ENCODE measurements at places on chromosomes 3 and 15.

GRCh38 chr15:71248386-71248785, 133.1 kb downstream of the THSD4 start:
- no peak for DNase-seq

- no peak for DNase-seq
Measured at GRCh38 chr3:115698851-115699591, 75.7 kb downstream of the GAP43 start.

DNA sequence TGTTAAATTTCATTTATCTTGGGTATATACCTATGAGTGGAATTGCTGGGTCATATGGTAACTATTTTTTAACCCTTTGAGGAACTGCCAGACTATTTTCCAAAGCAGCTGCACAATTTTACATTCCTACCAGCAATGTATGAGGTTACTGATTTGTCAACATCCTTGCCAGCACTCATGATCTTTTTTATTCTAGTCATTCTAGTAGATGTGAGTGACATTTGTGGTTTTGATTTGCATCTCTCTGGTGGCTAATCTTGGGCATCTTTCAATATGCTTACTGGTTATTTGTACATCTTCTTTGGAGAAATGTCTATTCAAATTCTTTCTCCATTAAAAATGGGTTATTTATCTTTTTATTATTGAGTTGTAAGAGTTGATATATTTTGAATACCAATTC, 21.3 kb upstream of the LRRC58 start:
- DNase-seq: no peak

DNA sequence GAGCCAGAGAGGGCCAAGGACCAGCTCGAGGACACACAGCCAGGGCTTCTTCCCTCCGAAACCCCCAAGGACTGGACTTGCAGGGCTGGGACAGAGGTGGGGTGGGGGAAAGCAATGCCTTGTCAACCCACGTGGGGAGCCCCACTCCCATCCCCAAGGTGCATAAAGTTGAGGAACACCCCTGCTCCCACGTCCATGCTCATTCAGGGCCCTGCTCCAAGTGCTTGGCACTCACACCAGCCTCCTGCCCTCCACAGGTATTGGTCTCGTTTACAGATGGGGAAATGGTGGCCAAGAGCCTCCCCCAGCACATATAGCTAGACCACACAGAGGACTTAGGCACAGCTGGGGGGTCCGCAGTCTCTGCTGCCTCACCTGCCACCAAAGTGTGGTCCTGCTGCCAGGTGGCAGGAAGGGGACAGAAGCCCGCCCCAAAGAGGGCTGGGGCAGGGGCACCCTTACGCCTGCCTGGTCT, 50.5 kb upstream of the CSPG4 start:
- no peak for DNase-seq

DNA sequence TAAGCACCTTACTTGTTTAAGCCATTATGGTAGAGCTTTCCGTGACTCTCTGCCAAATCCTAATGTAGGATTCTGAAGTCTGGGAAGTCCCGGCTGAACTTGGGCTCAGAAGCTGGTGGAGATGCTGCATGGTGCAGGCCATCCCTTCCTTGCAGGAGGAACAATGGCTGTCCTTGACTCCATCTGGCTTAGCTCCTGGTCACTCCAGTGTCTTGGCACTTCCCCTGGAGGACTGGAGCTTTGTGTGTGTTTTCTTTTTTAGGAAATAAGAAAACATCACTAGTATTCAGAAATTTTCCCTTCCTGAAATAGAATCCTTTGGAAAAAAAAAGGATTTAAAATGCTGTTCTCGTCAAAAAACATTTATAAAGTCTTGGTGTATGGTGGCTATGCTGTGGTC, 209.3 kb upstream of the ROPN1 start:
- DNase-seq: no peak

DNA sequence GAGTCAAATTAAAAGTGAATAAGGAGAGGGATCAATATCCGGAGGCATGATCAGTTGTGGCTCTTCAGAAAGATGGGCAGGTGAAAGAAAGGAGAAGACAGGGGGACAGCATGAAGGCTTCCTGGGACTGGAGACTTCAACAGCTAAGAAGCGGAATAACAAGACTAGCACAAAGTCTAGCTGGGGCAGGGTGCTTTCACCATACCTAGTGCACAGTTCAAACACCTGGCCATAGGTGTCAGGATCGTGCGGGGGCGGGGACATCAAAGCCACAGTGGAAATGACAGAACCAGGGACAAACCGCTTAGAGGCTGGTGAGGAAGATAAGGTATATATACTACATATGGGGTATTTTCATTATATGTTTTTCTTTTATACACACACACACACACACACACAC, 66.2 kb upstream of the FOXP1 start:
- DNase-seq: no peak

GRCh38 chr3:59995563-59995962, 945.7 kb upstream of the CFAP20DC start:
- DNase-seq: peak; percentile 28

DNA sequence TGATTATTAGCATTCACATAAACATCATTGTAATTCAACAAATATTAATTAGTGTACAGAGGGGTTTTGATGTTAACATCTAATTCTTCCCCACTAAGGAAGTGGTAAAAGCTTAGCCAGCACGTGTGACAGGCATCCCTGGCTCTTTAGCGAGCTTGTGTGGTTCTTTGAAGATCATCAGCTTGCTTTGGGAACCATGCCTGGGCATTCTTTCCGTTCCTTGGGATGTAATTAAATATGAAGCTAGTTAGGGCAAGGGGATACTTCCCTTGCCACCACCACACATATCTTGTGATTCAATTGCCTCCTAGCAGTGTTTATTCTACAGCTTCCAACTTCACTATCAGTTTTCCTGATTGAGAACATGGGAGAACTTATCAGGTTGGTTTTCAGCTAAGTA, 246.5 kb downstream of the MYRIP start:
- DNase-seq: no peak

- DNase-seq: no peak
Measured at GRCh38 chr3:53804697-53805462, 41.3 kb downstream of the CHDH start.

DNA sequence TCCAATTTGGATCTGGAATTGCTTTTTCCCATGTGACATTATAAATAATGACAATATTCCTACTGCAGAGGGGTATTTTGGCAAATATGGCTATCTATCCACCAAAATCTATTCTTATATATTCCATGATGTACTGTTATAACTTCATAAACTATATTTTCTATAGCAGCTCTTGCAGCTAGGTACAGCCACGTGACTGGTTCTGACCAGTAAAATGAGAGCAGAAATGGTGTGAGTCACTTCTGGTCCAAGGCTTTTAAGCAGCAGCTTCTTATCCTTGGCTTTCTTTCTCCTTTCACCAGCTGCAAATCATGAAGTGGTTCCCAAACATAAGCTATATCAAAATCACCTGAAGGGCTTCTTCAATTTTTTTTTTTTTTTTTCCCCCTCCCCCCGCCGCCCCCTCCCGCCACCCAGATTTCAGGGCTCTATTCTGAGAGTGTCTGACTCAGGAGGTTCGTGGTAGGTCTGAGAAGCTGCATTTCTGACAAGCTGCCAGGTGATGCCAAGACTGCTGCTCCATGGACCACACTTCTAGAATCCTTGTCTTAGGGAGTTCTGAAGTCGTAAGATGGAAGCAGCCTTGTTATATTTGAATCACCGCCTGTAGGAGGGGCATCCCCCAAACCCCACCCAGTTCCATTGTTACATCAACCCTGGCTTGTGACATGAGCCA, 357.5 kb downstream of the CHST2 start:
- DNase-seq: no peak

GRCh38 chr3:11878837-11879236, 32.2 kb upstream of the TAMM41 start:
- DNase-seq: no peak

DNA sequence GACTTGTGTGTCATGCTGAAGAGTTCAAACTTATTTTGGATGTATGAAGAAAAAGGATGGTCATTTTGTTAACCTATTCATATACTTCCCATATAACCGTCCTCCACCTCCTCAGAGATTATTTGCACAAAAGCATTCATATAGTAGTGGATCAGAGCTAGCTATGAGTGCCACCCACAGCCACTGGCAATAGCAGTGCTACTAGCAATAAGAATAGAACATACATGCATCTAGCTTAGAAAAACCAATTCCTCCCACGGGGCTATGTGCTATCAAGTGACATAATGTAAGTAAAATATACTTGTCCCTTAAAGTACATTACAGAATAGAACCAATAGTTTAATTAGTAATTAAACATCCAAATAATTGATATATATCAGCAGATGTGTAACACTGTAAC, 10.3 kb upstream of the ZBED2 start:
- DNase-seq: no peak

GRCh38 chr3:197428117-197428801, 127.5 kb downstream of the BDH1 start:
- peak; percentile 76 for DNase-seq
